ENCODE measurements at places on chromosomes 7 and 10.

- no peak for DNase-seq
Observed at GRCh38 chr7:25379351-25380300, 151.3 kb upstream of the NPVF start.

GRCh38 chr7:25669961-25670841 is 441.9 kb upstream of the NPVF start:
- DNase-seq = no peak

DNA sequence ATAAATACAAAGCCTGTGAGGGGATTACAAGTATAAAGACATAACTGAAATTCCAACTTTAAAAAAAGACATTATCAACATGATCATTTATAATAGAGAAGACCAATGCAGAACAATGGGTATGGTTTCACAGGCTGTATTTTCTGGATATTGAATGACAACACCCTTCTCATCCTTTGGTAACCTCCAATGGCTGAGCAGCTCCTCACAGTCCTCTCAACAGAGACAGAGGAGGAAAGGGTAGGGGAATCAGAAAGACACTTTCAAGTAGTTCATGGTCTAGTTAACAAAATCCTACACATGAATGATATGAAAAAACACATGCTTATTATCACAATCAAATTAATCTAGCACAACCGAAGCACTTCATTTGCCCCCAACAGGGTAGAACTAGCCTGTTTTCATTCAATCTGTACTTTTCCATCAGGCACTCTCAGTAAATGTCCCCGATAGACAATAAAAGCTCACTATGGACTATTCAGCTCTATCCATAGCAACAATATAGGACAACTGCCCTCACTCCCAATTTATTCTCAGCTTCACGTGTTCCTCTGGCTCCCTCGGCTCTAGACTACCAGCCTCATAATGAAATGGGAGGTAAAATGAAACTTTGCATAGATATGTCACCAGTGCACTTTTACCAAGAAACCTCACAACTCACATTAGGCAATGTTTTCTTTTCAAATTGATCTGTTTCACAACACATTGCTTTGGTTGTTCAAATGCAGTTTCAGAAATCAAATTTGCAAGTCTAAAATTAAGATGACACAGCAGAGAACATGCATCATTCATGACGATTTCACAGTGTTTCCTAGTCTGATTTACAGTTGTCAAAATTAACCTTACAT is 211.4 kb downstream of the THSD7A start:
- no peak for DNase-seq

GRCh38 chr7:116955340-116955739 is 2.0 kb downstream of the ST7 start:
- no peak for DNase-seq

- no peak for DNase-seq
Observed at GRCh38 chr7:130298544-130299326, 5.8 kb downstream of the CPA4 start.

GRCh38 chr10:62019685-62020359 is 118.3 kb downstream of the ARID5B start:
- DNase-seq = no peak

GRCh38 chr10:93390306-93391090 is 91.6 kb downstream of the MYOF start:
- no peak for DNase-seq

DNA sequence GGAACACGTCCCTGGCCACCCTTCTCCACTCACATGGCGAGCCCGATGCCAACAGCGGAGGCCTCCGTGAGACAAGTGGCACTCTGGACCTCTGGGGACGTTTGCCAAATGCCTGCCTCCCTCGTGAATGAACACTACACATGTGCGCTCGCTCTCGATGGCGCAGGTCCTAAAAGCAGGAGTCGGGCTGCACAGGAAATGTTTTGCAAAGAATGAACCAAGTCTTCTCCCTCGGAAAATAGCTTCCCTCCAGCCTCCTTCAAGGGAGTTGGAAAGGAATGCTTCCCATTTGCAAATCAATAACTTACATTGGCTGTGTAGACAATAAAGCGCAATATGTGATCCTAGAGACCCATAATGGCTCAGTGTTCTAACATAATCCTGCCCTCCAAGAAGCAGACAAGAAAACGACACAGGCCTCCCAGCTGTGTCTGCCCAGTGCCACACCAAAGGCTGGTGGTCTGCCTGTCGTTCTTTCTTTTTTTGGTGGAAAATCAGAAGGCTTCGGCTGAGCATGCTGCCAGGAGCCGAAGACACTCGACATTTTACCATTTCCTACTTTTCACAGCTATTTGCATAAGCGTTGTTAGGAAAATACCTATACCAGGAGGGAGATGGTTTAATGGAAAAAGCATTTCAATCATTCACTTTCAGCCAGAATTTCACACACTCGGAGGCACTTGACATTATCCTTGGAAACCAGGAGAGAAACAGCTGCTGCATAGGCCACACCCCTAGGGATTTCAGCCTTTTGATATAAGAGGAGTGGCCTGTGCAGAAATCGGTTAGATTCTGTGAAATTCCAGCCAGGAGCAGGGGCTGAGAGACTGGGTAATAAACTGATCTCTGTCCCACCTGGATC is 38.4 kb downstream of the ATXN7L1 start:
- no peak for DNase-seq

DNA sequence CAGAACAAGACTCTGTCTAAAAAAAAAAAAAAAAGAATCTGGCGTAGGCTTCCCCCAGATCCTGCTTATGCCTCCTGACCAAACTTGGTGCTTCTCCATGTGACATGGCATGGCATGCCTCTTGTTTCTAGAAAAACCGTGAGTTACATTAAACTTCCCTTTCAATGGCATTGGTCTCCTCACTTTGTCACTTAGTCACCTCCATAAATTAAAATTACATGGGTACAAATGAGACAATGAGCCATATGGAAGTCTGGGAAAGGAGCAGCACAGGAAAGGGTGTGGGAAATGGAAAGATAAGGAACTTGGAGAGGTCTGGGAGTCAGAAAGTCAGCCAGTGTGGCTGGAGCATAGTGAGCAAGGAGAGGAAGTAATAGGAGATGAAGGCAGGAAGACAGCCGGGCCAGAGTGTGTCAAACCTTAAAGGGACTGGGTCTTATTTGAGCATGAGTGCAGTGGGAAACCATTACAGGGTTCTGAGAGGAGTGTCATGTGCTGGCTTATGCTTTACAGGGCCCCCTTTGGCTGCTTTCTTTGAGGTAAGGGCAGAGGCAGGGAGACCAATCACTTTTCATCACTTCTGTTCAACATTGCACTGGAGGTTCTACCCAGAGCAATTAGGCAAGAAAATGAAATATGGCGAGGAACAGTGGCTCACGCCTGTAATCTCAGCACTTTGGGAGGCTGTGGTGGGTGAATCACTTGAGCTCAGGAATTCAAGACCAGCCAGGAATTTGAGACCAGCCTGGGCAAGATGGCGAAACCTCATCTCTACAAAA is 21.3 kb upstream of the ZMIZ2 start:
- DNase-seq = no peak

DNA sequence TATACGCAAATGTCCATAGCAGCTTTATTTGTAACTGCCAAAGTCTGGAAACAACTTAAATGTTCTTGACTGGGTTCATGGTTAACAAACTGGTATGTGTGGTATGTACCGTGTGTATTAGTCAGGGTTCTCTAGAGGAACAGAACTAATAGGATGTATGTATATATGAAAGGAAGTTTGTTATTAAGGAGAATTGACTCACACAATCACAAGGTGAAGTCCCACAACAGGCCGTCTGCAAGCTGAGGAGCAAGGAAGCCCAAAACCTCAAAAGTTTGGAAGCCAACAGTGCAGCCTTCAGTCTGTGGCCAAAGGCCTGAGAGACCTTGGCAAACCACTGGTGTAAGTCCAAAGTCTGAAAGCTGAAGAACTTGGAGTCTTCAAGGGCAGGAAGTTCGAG is 66.8 kb downstream of the TMEM168 start:
- no peak for DNase-seq

GRCh38 chr10:133156674-133157579 is 3.1 kb upstream of the KNDC1 start:
- DNase-seq = no peak

- DNase-seq = no peak
Observed at GRCh38 chr10:7205656-7206055, 205.2 kb downstream of the SFMBT2 start.

GRCh38 chr7:4245135-4245865 is 436.8 kb upstream of the FOXK1 start:
- DNase-seq = no peak

GRCh38 chr7:37428681-37429434 is 19.8 kb downstream of the ELMO1 start:
- no peak for DNase-seq

- DNase-seq = no peak
Observed at GRCh38 chr7:83879063-83879462, 230.1 kb upstream of the SEMA3E start.

DNA sequence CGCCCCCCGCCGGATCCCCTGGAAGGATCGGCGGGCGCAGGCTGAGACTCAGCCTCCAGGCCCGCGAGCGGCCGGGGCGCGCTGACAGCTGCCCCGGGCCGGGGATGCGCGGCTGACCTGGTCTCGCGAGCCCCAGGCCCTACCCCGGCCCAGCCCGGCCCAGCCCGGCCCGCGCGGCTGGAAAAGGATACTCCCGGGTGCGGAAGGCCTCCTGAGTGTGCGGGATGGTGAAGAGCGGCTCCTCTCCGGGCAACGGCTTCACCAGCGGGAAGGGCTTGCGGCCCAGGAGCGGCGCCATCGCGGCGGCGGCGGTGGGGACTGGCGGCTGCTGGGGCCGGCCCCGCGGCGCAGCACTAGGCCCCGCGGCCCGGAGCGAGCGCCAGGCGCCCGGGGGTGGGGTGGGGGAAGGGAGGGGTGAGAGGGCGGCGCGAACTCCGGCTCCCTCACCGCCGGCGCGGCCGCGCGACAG is 423 bp downstream of the BAZ1B start:
- DNase-seq = no peak

GRCh38 chr10:88730864-88731263 is 24.8 kb downstream of the LIPK start:
- DNase-seq = no peak

- no peak for DNase-seq
Observed at GRCh38 chr7:129188372-129188891, at the start of gene SMO. SMO (plus strand) TSS chr7:129188633; CDS start chr7:129189152, 519 bp downstream.

GRCh38 chr7:47721670-47722069 is 139.8 kb upstream of the TNS3 start:
- no peak for DNase-seq

DNA sequence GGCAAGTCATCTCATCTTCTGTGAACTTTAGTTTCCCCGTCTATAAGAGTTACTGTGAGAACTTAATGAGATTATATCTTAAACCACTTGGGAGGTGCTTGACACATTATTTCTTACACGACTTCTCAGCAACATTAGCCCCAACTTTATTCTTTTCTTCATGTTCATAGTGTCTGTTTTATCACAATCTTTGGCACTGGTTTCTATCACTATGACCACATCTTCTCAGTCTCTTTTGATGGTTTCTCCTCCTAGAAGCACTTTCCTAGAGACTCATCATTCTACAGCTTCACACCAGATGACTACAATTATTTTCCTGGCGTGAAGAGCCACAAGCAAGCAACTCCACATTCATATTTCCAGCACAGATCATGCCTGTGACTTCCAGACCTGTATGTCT is 26.5 kb upstream of the BET1 start:
- no peak for DNase-seq

DNA sequence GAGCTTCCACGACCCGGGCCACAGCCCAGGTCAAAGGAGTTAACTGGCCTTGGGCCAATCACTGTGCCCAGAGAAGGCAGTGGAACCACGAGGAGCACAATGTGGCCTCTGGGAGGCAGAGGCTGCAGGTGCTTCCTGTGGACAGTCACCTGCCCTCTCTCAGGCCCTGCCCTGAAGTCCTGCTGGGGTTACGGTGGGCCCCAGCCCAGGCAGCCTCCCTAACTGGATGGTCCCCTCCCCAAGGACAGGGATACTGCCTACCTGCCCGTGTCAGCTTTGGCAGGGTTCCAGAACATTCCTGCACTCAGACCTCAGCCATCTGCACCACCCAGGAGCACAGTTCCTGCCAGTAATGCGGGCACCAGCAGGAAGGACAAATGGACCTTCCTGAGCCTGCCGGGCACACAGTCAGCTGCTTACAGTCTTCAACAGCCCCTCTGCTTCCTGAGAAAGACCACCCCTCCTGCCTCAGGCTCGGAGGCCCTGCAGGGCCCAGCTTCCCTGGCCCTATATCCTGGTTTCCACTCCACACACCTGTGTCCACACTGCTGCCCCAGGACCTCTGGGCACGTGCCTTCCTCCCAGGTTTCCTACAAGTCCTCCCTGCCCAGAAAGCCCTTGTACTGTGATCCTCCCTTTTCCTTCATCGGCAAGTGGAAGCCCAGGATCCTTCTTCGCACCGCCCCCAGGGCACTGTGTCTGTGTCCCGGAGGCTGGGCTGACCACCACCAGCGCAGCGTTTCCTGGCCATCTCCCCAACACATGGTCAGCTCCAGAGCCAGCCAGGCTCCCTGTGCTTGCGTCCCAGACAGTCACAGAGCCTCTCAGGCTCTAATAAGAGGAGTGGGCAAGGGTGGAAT is 23.3 kb downstream of the WDR86 start:
- DNase-seq = no peak

GRCh38 chr7:93736668-93737369 is 153.7 kb downstream of the TFPI2 start:
- no peak for DNase-seq

DNA sequence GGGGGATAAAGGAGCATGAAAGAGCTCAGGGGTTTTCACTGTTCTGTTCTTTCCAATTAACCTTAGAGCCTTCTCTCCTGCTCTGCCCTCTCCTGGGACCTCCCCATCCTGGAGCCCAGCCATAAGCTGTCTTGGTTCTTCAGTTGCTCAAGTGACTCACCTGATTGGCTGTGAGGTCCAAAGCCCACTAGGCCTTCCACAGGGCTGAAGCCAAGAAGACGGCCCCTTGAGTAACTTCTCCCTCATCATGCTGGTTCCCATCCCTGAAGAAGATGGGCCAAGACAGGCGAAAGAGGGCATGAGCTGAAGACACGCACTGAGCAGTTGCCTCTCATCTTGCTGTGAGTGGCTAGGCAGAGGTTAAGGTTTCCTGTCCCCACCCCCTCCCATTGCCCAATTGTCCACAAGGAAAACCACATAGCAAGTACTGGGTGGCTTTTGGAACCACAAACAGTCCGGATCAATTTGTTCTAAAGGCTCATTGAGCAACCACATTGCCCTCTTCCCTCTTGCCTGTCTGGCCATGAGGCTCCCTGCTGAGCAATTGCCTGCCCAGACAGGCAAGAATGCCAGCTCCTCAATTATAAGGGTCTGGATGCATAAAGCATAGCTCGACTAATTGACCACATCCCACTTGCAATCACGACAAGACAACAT is 43.9 kb upstream of the GPAM start:
- no peak for DNase-seq
